Right lobe of liver (tissue), 6 donors: ENCODE measurements at places on chromosomes 3 and 15. TPM values are rescaled to one million over a fixed set of nuclear protein-coding genes. Genes with fewer than 3 reads are reported as not detected.

The NR2E3 gene
- not detected for total RNA-seq

The TM6SF1 gene
- total RNA-seq = 0.83 TPM

The PTPN23 gene
- total RNA-seq = 16.1 TPM

The CCR9 gene
- not detected for total RNA-seq

The TNFAIP8L3 gene
- total RNA-seq = 1.2 TPM

The RARRES1 gene
- total RNA-seq = 5.1 TPM

The NR1I2 gene
- total RNA-seq = 24.9 TPM

The ARL14 gene
- not detected for total RNA-seq

The AHSG gene
- 949 TPM for total RNA-seq

The MANF gene
- total RNA-seq = 60.9 TPM

The ARL13B gene
- 4.4 TPM for total RNA-seq

The SV2B gene
- total RNA-seq = 0.81 TPM

The LRRIQ4 gene
- not detected for total RNA-seq

The KIF23 gene
- total RNA-seq = 0.56 TPM

The PTPRG gene
- 12.4 TPM for total RNA-seq

The MASP1 gene
- total RNA-seq = 84.6 TPM

The WDR93 gene
- total RNA-seq = not detected

The SNTN gene
- not detected for total RNA-seq

The HRG gene
- total RNA-seq = 1,137 TPM

The SLC12A1 gene
- total RNA-seq = not detected

The RTP1 gene
- not detected for total RNA-seq

The LYZL4 gene
- total RNA-seq = not detected

The CACNA1D gene
- total RNA-seq = 5.5 TPM

The SMCO1 gene
- total RNA-seq = not detected

The SLC51B gene
- total RNA-seq = 10.1 TPM

The NPAP1 gene
- 0.02 TPM for total RNA-seq

The ACP3 gene
- 0.12 TPM for total RNA-seq

The SCAMP5 gene
- total RNA-seq = 13.6 TPM

The SLC28A1 gene
- total RNA-seq = 33.2 TPM

The NUP210 gene
- 11.7 TPM for total RNA-seq

The ZBTB20 gene
- total RNA-seq = 45.2 TPM

The PLA1A gene
- 16.6 TPM for total RNA-seq

The SLCO2A1 gene
- total RNA-seq = 1.8 TPM

The PLOD2 gene
- total RNA-seq = 196 TPM

The GPR171 gene
- 0.29 TPM for total RNA-seq

The TRMT10C gene
- total RNA-seq = 12.6 TPM

The ANKUB1 gene
- not detected for total RNA-seq

The FBXO40 gene
- not detected for total RNA-seq

The MORC1 gene
- 0.12 TPM for total RNA-seq

The LRTM1 gene
- total RNA-seq = not detected

The DLEC1 gene
- 0.16 TPM for total RNA-seq

The PDCD7 gene
- 8.2 TPM for total RNA-seq

The ETFA gene
- total RNA-seq = 302 TPM

The CLDN18 gene
- total RNA-seq = not detected

The TRH gene
- total RNA-seq = not detected

The CHAC1 gene
- 0.22 TPM for total RNA-seq

The GRIP2 gene
- 0.04 TPM for total RNA-seq

The TLR9 gene
- total RNA-seq = 0.12 TPM

The TRPM1 gene
- total RNA-seq = not detected
